Neural progenitor cell (in vitro differentiated cells): ENCODE measurements at places on chromosomes 11 and 22. TPM values are rescaled to one million over a fixed set of nuclear protein-coding genes. Genes with fewer than 3 reads are reported as not detected.

Gene MS4A4A
- not detected in 2 replicates for total RNA-seq

Gene TRIM6
- total RNA-seq = 7.1 and 7.4 TPM in 2 replicates

Gene SERPINH1
- total RNA-seq = 219 and 589 TPM in 2 replicates

Gene PDGFD
- 2.9 and 3.7 TPM in 2 replicates for total RNA-seq

- peak; percentile 37 for DNase-seq
Observed at GRCh38 chr22:36773935-36774334, 2.0 kb downstream of the IFT27 start.
